ENCODE measurements at places on chromosomes 13 and 19.

DNA sequence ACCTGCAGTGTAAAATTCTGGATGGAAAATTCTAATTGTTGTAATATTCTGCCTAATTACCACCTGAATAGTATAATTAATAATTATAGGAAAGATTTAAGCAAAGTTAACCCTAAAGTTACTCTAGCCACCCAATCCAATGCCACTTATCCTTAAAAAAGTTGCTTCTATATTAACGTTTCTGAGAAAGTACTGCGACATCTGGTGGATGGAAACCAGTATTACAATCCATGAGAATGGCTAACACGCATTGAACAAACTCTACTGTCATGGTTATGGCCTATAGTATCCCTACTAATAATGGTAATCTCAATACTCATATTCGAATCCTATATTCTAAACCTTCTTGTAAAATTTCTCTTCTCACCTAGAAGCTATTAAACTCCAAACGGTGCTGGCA is 1551.8 kb downstream of the SLITRK1 start:
- DNase-seq, result no peak

- DNase-seq, result peak; percentile 46
Measured at GRCh38 chr19:1028062-1028926, 1.9 kb downstream of the CNN2 start.

DNA sequence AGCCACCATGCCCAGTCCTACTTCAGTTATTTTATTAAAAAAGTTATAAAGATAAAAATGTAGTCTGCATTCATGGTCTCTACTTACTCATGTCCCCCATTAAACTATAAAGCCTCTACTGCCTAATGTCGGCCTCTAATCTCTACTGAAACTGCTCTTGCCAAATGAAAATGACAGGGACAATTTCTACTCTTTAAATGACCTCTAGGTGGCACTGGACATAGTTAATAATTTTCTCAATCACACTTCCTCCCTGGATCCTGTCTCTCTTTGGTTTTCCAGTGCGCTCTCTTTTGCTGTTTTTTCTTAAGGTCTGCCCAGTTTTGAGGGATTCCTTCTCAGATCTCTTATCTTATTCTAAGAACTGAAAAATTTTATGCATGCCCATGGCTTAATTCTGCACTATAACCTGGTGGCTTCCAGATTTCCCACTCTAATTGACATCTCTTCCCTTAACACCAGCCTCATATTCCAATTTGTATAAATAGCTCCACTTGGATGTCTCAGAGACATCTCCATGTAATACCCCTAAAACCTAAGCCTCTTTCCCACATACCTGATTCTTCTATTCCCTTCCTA is 54.3 kb downstream of the MTMR6 start:
- peak; percentile 35 for DNase-seq

DNA sequence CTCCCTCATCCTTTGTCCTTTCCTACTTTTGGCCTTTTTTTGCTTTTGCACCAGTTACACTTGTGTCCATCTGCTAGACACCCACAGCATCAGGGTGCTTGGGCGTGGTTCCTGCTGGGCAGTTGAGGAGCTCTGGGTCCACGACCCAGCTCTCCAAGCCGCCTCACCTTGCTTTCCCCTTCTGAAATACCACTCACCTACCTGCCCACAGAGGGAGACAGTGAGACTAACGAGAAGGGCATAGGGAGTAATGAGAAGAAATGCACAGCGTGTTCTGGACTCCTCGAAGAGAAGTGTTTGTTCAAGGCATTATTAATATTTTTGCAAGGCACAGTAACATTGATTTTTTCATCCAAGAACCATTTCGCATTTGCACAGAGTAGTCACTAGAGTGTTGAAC is 92.9 kb downstream of the DNAJC15 start:
- DNase-seq, result no peak

- DNase-seq, result peak; percentile 81
Measured at GRCh38 chr19:10230861-10231611, at the start of gene S1PR2. TSS of gene S1PR2 (minus strand) at chr19:10231331. CDS start at chr19:10224905, 6,426 bp downstream.

DNA sequence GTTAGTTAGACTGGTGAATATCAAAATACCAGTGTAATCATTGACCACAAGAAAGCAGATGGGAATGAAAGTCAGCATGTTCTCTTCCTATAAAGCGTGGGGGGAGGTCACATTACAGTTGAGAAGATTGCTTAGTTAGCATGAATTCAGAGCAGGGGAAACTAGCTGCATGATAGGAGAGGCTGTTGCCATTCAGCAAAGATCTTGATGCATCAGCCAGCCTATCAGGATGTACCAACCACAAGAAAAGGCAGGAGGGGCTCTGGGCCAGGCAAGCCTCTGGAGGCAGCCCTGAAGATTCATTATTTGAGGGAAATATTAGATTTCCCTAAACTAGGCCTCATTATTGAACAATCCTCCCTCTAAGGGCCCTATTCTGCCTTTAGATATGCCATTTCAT is 5.0 kb upstream of the MTMR6 start:
- DNase-seq, result no peak

- DNase-seq, result no peak
Measured at GRCh38 chr13:100458673-100459072, 129.9 kb downstream of the GGACT start.

- DNase-seq, result no peak
Measured at GRCh38 chr19:6475321-6476108, 6.1 kb downstream of the DENND1C start.

DNA sequence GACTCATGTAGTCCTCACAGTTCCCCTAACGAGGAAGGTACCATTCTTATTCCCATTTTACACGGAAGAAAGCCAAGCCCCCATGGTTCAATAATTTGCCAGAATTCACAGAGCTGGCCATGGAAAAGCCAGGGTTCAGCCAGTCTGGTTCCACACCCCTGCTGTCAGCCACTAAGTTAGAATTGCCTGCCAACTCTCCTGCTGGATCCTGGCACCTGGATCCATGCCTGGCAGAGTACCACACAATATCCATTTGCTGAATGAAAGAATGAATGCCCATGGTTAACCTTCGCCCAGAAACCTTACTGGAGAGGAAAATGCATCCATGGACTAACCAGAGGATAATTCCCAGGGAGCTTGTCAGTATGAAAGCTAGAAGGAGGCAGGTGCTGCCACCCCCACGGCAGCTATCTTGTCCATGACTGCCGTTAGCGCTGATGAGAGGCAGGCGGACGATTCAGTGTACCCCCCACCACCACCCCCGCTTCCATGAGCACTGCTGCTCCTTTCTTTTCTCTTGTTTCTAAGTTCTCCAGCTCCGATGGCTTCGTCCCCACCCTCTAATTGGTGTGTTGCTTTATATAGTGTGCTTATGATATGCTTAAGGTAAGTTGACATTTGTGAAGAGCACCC is 114.5 kb downstream of the SLC7A1 start:
- DNase-seq, result no peak

DNA sequence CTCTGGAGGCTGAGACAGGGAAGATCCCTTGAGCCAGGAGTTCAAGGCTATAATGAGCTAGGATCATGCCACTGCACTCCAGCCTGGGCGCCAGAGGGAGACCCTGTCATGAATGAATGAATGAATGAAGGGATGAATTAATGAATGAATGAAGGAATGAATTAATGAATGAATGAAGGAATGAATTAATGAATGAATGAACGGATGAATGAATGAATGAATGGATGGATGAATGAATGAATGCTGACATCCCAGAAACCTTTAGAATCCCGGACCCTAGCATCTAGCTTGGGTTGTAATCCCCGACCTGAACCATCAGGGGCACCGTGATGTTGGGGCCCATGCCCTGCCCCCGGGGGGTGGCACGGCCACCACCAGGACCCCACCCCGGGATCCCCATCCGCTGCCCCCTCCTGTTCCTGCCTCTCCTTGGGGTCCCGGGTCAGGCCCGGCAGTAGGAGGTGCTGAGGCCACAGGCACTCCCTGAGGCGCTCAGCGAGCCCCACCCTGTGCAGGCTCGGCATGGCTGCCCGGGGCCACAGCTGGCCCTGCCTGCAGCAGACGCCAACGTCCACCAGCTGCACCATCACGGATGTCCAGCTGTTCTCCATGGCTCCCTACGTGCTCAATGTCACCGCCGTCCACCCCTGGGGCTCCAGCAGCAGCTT is 3.4 kb downstream of the EBI3 start:
- DNase-seq, result no peak

DNA sequence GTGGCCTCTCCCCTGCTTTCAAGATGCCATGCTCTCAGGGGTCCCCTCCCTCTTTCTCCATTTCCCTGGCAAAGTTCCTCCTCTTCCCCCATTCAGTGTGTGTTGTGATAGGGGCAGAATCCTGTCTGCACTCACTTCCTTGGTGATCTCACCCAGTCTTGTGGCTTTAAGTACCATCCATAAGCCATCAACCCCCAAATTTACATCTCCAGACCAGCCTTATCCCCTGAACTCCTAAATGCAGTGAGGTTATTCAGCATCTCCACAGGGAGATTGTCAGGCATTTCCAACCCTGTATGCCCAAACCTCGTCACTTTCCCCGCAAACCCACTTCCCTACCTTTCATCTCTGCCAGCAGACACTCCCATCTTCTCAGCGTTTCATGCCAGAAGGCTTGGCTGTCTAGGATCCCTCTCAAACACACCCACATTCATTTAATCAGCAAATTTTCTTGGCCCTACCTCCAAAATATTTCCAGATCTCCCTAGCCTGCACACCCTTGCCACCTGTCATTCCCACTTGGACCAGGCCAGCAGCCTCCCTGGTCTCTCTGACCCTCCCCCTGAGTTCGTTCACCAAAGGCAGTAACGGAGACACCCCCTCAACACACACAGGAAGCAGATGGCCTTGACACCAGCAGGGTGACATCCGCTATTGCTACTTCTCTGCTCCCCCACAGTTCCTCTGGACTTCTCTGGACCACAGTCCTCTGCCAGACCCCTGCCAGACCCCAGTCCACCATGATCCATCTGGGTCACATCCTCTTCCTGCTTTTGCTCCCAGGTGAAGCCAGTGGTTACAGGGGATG is at the start of gene HCST:
HCST (plus strand) TSS at position 676 of the 808 bp plus-strand sequence; CDS start at position 741, 65 bp downstream.
- DNase-seq, result peak; percentile 69

- no peak for DNase-seq
Measured at GRCh38 chr19:3196064-3196932, 10.6 kb downstream of the NCLN start.

DNA sequence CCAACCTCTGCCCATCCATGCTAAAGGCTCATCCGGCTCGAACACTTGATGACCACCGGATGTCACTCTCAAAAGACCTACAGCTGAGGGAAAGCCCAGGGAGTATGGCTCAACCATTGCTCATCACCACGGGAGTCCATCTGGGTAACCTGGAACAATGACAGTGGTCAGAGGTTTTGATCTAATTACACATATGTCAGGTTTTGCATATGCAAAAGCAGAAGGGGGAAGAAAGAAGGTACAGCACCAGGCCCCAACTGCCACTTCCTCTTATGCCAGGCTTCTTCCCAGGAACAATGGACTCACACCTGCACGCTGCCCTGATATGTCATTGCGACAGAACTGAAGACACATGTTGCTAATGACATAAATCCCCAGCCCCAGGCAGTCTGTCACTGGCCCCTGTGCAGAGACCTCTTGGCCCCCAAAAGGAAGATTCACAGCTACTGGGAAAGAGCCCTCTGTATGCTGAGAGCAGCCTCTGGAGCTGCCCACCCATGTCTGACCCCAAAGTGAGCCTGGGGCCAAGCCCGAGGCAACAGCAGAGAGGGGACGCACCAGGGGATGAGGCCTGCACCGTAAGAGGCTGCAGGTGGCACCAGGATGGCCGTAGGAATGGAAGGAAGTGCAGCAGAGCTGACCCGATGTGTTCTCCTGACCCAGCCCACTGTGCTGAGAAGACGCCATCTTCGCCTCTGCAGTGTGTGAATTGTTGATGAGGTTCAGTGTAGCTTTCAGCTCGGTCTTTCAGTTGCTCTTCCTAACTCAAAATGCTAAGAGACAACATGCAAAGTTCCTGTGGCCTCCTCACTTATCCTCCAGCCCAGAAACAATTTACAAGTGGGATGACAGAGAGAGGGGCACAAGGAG is 26.3 kb downstream of the EPS15L1 start:
- peak; percentile 81 for DNase-seq

DNA sequence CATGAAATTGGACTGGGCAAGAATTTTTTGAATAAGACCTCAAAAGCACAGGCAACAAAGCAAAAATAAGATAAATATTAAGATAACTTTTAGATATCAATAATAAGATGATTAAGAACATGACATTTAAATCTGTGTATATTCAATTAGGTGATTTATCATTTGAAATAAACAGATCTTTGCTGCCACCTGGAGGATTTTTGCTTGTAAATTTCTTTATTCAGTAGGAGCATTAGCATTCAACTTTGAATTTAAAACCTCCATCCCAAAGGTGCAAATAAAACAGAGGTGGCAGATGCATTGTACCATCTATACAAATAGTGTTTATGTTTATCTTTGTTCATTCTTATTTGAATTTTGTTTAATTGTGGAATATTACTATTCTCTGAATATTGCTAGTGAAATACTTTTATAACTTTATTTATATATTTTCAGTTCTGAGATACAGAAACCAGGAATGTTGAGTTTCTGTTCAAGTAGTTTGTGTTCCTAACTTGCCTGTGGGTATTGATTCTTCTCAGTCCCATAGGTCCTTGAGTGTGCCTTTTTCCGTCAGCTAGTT is 20.9 kb downstream of the COG6 start:
- DNase-seq, result peak; percentile 26

DNA sequence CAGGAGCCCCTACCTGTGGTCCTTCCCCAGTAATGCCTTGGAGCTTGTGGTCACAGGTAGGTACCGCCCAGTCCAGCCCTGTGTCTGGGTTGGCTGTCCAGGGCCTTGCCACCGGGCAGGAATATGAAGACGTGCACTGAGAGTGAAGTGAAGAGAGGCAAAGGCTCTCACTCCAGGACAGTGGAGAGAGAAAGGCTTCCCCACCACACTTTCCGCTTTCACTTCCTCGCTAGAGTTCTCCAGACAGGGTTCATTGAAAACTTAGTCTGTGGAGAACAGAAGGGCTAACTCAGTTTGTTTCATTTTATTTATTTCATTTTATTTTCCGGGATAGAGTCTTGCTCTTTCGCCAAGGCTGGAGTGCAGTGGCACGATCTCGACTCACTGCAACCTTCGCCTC is 14.2 kb downstream of the FCAR start:
- no peak for DNase-seq

DNA sequence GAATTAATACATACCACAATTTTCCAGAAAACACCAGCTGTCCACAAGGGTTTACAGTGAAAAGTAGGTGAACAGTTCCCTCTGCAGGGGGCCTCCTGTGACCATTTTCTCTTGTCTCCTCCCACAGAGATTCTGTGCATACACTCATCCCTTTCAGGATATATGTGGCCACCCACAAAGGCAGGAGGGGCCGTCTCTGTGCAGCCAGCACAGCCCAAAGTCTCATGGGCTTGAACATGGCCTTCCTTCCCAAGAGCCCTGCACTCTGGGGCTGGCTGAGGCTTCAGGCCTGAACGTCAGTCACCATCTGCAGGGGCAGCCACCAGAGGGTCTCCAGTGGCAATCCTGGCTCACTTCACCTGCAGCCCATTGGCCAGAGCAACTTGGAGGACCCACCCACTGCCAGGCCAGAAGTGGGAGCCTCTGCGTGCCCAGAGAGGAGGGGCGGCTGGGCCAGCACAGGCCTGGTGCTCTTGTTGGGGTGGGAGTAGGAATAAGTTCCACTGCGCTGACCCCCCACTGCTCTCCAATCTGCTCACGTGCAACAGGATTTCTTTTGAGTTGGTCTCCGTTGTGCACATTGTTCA is 25.1 kb downstream of the TMEM161A start:
- no peak for DNase-seq

All from naive B cell (primary cell).